ENCODE measurements at places on chromosomes 6 and 20. TPM values are rescaled to one million over a fixed set of nuclear protein-coding genes. Genes with fewer than 3 reads are reported as not detected.

- DNase-seq = no peak
Observed at GRCh38 chr6:145116591-145117178, 618.6 kb downstream of the EPM2A start.

- no peak for DNase-seq
Observed at GRCh38 chr6:33850869-33851541, 47.2 kb upstream of the MLN start.

- DNase-seq = no peak
Observed at GRCh38 chr6:140872885-140873284, 1259.8 kb upstream of the GJE1 start.

DNA sequence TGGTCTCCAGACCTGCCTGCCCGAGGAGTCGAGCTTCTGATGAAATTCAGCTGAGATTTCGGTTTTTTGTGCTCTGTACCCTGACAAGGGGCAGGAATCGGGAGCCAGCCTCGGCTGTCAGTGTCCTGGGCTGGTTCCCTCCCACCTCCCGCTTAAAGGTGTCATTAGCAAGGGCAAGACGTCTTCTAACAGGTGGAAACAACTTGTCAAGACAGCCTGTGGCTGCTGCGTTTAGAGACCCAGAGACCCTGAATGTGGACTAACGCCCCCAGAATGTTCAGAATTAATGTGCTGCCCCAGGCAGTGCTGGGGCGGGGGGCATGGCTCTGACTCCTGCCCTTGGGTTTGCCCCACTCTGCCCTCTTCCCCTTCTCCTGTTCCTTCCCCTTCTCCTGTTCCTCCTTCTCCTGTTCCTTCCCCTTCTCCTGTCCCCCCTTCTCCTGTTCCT, 69.7 kb downstream of the PHACTR3 start:
- DNase-seq = no peak

DNA sequence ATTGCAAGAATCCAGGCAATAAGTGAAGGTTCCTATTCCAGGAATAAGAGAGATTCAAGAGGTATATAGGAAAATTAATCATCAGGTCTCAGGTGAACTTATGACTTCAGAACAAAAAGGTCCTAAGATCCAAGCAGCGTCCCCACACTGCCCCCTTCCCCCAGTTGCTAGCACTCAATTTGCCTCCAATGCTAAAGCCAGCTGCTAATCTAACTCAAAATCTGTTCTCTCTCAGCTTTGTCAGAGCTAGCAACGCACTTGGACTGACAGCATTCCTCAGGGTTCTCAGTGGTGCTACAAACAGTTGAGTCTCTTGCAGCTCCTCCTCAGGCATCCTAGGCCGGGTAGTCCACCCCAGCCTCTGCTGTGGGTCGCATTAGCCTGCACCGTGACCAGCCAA, 148.3 kb downstream of the RFX6 start:
- no peak for DNase-seq

The USP49 gene
- total RNA-seq = 6.8 TPM

The ZNF311 gene
- 0.65 TPM for total RNA-seq

The C6orf52 gene
- 1.6 TPM for total RNA-seq

The ZNF165 gene
- total RNA-seq = 0.40 TPM

The LAMA2 gene
- total RNA-seq = 0.15 TPM

The SUMO4 gene
- 8.1 TPM for total RNA-seq

The COL9A3 gene
- not detected for total RNA-seq
